ENCODE measurements at places on chromosomes 6 and 20.

DNA sequence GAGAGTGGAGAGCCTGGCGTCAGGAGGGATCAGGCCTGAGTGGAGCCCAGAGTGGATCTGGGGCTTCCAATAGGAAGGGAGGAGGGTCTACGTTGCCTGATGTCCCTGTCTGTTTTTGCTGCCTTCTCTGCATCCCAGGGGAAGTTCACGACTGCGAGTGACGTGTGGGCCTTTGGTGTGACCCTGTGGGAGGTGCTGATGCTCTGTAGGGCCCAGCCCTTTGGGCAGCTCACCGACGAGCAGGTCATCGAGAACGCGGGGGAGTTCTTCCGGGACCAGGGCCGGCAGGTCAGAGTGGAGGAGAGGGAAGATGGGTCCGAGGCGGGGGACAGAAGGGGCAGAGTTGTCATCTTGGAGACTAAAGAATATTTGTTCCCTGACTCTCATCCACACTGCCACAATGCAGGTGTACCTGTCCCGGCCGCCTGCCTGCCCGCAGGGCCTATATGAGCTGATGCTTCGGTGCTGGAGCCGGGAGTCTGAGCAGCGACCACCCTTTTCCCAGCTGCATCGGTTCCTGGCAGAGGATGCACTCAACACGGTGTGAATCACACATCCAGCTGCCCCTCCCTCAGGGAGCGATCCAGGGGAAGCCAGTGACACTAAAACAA lies 9.2 kb upstream of the GTF2H4 start:
- H3K4me1 ChIP-seq = no peaks in the 10 kb centered on the region
- no peaks in the 10 kb centered on the region for H3K27me3 ChIP-seq

DNA sequence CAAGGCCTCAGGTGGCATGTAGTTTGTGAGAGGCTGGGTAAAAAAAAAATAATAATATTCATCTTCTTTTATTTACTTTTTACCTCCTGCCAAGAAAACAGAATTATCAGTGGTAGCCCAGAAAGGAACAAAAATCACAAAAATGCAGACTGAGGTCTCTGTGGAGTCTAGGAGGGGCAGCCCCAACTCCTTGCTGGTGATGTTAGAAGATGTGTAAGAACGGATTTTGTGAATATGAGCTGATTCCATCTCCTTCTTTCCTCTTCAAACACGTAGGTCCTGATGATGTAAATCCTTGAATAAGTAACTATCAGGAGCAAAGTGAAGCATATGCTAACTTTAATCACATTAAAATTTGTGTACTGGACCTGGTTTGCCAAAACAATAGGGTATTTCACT lies 226.8 kb downstream of the EYA4 start:
- no peaks in the 10 kb centered on the region for H3K27me3 ChIP-seq
- peak overlapping the region; percentile 43 for H3K27ac ChIP-seq
- peaks cover 19% of the 10 kb centered on the region for H3K4me1 ChIP-seq
- no peak overlapping the region for H3K4me3 ChIP-seq

GRCh38 chr20:49765846-49766541 lies 46.6 kb upstream of the SLC9A8 start:
- no peak overlapping the region for H3K27ac ChIP-seq
- H3K4me3 ChIP-seq = no peak overlapping the region
- DNase-seq = no peak
- no peaks in the 10 kb centered on the region for H3K36me3 ChIP-seq

- DNase-seq = no peak
- H3K36me3 ChIP-seq = no peaks in the 10 kb centered on the region
- peaks cover 17% of the 10 kb centered on the region for H3K4me1 ChIP-seq
- H3K27ac ChIP-seq = no peak overlapping the region
- no peaks in the 10 kb centered on the region for H3K27me3 ChIP-seq
Measured at GRCh38 chr20:53782612-53783246, 189.1 kb upstream of the ZNF217 start.

DNA sequence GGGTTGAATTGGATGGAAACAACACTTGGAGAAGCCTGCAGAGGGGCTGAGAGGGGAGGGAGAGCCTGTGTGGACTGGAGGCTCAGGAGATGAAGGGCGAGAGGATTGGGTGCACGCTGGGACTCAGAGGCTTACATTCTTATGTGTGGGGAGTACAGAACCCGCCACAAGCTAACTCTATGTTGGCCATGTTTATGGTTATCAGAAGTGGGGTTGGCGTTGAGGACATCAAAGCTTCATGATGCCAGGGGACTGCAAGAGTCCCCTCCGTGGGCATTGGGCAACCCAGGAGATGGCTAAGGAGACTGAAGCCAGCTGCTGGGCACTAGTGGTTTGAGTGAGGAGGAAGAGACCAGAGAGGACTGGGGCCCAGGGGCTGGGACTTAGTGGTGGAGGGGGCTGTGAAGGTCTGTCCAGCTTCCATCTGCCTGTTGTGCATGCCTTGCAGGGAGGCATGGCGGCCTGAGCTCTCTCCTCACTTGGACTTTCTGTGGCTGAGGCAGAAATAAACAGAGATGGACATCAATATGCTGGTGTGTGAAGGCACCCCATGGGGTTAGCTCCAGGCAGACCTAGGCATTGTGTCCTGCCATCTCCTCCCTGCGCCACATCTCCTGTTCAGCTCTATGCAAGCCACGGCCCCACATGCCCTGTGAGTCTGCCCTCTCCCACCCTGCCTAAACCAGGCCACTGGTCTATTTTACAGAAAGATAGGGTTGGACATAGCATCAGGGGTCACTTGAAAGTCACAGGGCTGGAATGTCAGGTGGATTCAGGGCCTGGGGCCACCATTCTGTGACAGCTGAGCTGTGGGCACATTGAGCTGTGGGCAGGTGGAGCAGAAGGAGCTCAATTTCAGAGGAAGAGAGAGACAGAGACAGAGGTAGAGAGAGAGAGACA lies 61.6 kb downstream of the PHACTR3 start:
- DNase-seq = peak; percentile 0
- H3K27me3 ChIP-seq = no peaks in the 10 kb centered on the region
- no peaks in the 10 kb centered on the region for H3K4me1 ChIP-seq
- no peak overlapping the region for H3K4me3 ChIP-seq
- no peak overlapping the region for H3K27ac ChIP-seq

GRCh38 chr6:157300436-157300835 lies 22.9 kb downstream of the TMEM242 start:
- no peak overlapping the region for H3K27ac ChIP-seq
- H3K36me3 ChIP-seq = peaks cover 7% of the 10 kb centered on the region
- H3K4me3 ChIP-seq = no peak overlapping the region
- no peaks in the 10 kb centered on the region for H3K27me3 ChIP-seq

DNA sequence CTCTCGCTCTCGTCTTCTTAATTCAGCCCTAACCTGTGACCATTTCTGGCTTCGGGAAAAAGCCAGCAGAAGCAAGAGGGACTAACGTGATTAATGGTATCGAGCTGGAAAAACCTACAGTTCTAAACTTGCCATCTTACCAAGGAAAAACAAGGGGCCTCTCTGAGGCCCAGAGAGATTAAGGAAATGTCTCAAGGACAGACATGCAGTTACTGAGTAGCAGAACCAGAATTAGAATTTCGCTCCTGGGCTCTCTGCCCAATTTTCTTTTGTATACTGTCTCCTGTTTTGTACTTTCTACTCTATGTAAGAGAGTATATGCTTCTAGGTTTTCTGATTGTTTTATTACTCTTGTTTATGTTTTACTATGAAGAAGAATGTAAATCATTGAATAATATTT lies 67.8 kb upstream of the LTV1 start:
- no peak overlapping the region for H3K4me3 ChIP-seq
- H3K27me3 ChIP-seq = no peaks in the 10 kb centered on the region

DNA sequence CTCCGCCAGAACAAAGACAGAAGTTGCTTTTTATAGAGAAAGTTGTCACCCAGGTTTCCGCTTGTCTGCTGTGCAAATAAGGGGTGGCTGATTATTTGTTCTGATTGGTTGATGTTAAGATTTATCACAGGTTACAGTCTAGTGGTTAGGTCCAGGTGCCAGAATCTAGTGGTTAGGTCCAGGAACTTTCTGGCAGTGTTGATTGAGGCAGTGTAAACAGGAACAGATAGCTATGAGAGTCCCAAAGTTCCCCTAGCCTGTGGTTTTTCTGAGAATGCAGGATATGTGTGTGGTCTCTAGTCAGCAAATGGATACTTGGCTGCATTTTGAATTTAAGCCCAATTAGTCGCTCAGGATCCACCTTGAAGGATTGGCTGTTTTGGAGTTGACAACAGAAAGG lies 148.0 kb downstream of the TMEM200A start:
- no peaks in the 10 kb centered on the region for H3K27me3 ChIP-seq
- no peaks in the 10 kb centered on the region for H3K36me3 ChIP-seq
- no peaks in the 10 kb centered on the region for H3K4me1 ChIP-seq
- H3K27ac ChIP-seq = no peak overlapping the region

DNA sequence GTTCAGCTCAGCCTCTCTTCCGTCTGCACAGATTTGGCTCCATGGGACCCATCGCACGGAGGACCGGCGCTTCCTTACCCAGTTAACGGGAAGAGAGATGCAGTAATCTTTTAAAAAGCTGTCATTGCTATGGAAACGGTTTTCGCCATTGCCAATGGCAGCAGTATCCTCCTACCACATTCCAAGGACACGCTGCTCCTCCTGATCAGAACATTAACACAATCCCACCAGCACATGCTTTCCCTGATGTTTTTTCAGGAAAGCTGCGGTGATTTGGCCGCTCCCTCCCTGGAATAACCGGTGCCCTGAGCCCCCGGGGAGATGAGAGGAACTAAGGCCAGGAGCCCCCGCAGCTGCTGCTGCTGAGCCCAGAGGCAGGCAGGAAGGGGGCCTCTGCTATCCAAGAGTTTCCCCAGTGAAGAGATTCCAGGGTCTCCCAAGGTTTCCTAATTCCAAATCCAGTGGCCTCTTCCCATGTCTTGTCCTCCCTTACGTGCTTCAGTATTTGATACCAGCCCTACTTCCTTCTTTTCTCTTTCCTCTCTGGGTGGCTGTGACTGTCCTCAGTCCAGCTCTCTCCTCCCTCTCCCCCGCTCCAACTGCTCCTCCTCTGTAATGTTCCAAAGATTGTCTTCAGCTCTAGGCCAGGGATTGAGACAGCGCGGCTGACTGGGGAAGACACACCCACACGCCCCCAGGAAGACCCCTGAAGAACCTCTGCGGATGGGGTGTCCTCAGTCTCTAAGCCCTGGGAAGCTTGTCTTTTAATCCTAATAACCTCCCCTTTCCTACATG lies 2.6 kb downstream of the BNIP5 start:
- H3K27me3 ChIP-seq = peaks cover 30% of the 10 kb centered on the region
- H3K36me3 ChIP-seq = no peaks in the 10 kb centered on the region
- H3K4me1 ChIP-seq = peaks cover 22% of the 10 kb centered on the region
- H3K27ac ChIP-seq = peak overlapping the region; percentile 66
- DNase-seq = no peak
- H3K4me3 ChIP-seq = no peak overlapping the region

All from mesothelial cell of epicardium (in vitro differentiated cells).